ENCODE measurements at places on chromosomes 2 and 18. TPM values are rescaled to one million over a fixed set of nuclear protein-coding genes. Genes with fewer than 3 reads are reported as not detected.

The GAL3ST2 gene
- not detected for total RNA-seq

The DNAH7 gene
- not detected for total RNA-seq

The CCDC141 gene
- 12.5 TPM for total RNA-seq

The GALNT13 gene
- total RNA-seq = not detected

The TXNDC2 gene
- total RNA-seq = not detected

The MPV17 gene
- total RNA-seq = 97.6 TPM

The CDCA7 gene
- 89.0 TPM for total RNA-seq

The MRO gene
- not detected for total RNA-seq

DNA sequence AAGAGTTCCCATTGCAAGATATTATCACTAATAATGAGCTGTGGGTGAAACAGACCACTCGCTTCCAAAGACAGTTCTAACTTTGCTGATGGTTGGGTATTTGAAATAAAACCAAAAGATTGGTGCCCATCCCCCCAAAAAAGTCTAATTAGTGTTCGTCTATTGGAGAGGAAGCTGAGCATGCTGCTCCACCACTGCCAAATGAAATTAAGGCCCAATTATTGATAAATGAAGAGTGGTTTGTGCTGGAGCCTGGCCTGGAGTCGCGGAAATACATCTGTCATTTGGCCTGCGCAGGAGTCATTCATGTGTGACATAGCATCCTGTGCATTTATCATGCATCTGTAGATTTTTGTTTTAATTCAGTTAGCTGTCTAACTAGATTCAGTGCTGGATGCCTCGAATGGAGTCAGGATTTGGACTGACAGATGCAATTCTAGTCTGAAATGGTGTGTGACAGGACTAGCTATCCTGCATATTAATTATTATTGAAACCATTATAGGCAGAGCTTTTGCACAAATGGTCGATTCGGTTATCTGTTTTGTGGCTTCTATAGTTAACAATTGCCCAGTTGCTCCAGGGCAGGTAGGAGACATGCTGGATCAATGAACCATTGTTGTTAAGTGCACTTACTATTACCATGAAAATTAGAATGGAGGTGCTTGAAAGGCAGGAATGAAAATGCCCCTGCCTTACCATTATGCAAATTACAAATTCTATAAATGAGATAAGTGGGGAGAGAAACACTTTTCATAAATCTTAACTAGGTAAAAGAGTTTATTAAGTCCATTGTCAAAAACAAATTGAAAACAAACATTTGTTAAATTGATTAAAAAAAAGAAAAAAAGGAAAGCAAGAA, 450.4 kb upstream of the TCF4 start:
- no peaks in the 10 kb centered on the region for H3K4me1 ChIP-seq
- H3K4me3 ChIP-seq = no peak overlapping the region
- no peaks in the 10 kb centered on the region for H3K36me3 ChIP-seq
- H3K27ac ChIP-seq = no peak overlapping the region
- no peak for DNase-seq

GRCh38 chr2:61172671-61173070, 10.7 kb downstream of the C2orf74 start:
- no peak for DNase-seq
- H3K27ac ChIP-seq = no peak overlapping the region

- no peak overlapping the region for H3K27ac ChIP-seq
- no peak for DNase-seq
- no peak overlapping the region for H3K4me3 ChIP-seq
- H3K27me3 ChIP-seq = peaks cover 4% of the 10 kb centered on the region
These were observed 15.3 kb downstream of the CROCC2 start for GRCh38 chr2:240921311-240921994.

GRCh38 chr2:127014224-127014623, 92.7 kb downstream of the BIN1 start:
- no peak for DNase-seq
- H3K27me3 ChIP-seq = peaks cover 43% of the 10 kb centered on the region
- no peak overlapping the region for H3K27ac ChIP-seq
- H3K36me3 ChIP-seq = no peaks in the 10 kb centered on the region
- no peak overlapping the region for H3K4me3 ChIP-seq

DNA sequence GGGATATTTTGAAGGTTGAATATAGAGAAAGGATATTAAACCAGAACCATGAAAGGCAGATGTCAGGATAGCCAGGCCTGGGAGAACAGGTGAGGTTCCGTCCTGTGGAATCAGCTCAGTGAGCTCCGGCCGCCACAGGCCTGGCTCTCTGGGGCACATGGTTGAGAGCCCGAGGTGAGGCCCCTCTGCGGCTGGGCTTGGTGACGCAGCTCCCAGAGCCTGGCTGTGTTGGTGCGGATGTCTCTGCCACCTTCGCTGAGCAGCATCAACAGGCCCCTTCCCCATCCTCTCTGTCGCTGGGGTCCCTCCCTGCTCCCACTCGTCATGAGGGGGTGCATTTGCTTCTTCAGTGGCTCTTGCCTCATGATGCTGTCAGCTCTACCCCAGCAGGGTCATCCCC, 70.7 kb upstream of the PXDN start:
- H3K27ac ChIP-seq = no peak overlapping the region
- H3K4me3 ChIP-seq = no peak overlapping the region
- no peak for DNase-seq
- H3K27me3 ChIP-seq = no peaks in the 10 kb centered on the region
- H3K36me3 ChIP-seq = no peaks in the 10 kb centered on the region

DNA sequence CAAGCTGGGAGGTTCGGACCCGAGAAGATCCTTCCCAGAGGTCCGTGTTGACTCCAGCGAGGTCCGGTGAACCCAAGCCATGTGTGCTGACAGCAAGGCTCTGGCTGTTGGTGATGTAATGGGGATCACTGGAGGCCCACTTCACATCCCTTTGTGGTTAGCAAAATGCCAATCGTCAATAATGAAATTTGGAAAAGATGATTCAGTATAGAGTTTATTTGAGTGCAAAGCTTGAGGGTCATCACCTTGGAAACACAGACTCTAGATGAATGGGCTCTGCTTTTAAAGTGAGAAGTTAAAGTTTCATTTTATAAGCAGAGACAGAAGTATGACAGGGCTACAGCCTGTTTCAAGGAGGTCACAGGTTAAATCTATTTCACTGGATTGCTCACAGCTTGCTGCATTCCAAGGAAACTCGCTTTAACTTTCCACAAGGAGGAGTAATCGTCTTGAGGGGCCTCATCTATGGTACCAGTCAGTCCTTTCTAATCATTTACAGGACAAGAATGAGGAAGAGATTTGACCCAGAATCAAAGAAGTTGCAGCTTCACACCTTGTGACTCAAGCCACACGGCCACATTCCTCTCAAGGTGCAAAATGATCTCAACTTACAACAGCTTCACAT, 140.5 kb downstream of the TPO start:
- H3K36me3 ChIP-seq = no peaks in the 10 kb centered on the region
- H3K4me1 ChIP-seq = peaks cover 2% of the 10 kb centered on the region
- H3K4me3 ChIP-seq = no peak overlapping the region
- H3K27me3 ChIP-seq = no peaks in the 10 kb centered on the region
- no peak overlapping the region for H3K27ac ChIP-seq
- no peak for DNase-seq

DNA sequence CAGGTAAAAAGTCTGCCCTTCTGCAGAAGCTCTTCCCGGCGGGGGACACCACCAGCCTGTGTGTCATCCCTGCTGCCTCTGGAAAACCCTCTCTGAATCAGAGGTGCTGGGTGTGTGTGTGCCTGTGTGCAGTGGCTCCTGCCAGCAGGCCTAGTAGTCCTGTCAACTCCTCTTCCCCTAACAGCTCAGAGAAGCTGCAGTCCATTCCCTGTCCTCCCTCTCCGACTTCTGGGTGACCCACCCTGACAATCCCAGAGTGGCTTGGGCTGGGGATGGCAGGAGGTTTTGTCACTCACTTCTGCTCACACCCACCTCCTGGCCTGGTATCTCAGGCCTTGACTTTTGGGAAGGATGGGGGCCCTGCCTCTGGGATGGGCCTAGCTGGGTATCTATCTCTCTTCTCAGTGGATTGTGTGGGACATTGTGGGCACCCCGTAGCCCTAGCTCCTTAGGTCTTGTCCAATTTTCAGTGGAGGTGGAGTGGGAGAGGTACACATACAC, 2.3 kb downstream of the WNT10A start:
- no peak overlapping the region for H3K4me3 ChIP-seq
- no peaks in the 10 kb centered on the region for H3K36me3 ChIP-seq
- peaks cover 15% of the 10 kb centered on the region for H3K4me1 ChIP-seq
- DNase-seq = no peak
- H3K27me3 ChIP-seq = peaks cover 69% of the 10 kb centered on the region

DNA sequence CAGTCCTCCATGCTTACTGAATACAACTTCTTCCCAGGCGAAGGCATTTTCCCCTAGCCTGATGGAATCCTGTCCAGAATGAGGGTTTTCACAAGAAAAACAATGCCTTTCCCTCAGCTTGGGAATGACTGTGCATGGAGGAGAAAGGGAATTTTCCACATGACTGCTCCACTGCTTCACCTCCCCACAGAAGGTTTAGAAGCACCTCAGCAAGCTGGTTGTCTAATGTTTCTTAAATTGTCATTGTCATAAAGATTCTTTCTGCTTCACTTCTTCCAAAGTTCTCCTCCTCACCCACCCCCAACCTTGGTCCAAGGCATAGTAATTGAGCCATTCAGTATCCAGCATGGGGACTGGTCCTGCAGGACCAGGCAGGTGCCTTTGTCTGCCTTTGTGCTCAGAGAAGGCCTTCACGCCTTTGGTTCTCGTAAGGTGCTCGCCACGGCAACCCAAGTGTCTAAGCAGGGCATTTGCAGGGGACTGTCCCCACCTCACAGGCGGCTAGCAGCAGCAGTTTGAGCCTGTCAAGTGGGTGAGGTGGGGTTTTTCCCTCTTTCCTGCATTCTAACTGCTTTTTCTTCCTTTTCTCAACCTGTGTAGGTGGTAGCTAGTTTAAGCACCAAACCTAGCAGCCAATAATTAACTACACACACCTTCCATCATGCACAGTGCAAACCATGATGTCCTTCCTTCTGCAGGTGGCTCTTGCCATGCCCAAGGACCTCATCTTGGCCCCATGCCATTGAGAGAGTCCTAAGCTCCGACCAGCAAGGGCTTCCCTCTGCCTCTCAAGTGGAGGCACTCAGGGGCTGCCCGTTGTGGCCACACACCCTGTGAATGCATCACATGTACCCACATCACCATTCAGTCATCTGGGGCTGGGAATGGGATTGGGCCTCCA, 65.7 kb upstream of the BCL2L11 start:
- peaks cover 22% of the 10 kb centered on the region for H3K4me1 ChIP-seq
- no peak for DNase-seq
- H3K27me3 ChIP-seq = peaks cover 57% of the 10 kb centered on the region
- no peak overlapping the region for H3K4me3 ChIP-seq

DNA sequence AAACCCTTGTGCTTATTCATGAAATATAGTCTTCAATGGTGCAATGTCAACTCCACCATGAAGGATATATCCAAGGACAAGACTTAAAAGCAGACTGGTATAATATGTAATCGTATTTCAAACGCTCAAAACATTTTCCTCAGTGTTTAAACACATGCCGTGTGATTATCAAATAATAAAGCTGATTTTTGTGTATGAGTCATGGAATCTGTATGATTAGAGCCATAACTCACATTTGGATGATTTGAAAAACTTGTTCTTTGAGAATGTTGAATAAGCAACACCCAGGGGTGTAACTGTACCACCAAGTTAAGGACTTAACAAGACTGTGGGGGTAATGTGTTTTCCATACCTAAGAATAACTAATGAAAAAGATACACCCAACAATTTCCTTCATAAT, 215.3 kb downstream of the STK39 start:
- peaks cover 16% of the 10 kb centered on the region for H3K36me3 ChIP-seq
- H3K27me3 ChIP-seq = no peaks in the 10 kb centered on the region
- H3K4me1 ChIP-seq = peaks cover 12% of the 10 kb centered on the region
- no peak overlapping the region for H3K4me3 ChIP-seq
- H3K27ac ChIP-seq = no peak overlapping the region
- DNase-seq = no peak

DNA sequence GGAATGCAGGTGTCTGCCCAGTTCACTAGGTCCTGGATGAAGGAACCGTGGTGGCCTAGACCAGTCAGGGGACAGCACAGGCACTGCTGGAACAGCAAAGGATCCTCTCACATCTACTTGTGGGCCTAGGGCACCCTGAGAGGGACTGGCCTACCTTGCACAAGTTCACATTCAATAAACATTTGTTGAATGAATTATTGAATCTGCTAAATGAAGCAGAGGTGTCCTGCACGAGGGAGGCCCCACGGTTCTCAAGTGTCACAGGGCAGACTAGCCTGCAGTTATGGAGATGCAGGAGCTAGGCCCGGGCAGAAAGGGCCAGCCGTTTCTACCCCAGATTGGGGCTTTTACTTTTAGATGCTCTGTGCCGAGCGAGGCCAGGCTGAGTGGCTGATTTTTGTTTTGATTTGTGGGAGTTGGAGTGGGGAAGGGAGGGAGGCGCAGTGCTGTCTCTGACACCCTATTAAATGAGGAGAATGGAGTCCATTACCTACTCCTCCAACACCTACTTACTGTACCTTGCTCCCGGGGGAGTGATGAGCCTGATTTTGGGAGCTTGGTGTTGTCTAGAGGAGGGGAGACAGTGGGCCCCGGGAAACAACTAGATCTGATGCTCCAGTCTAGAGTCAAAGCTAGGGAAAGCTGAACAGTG, 18.4 kb downstream of the SH2D6 start:
- H3K27me3 ChIP-seq = no peaks in the 10 kb centered on the region
- no peak for DNase-seq
- H3K4me3 ChIP-seq = peak overlapping the region; percentile 48
- H3K27ac ChIP-seq = peak overlapping the region; percentile 76
- no peaks in the 10 kb centered on the region for H3K36me3 ChIP-seq

GRCh38 chr18:8938817-8939216, 163.7 kb upstream of the NDUFV2 start:
- no peak overlapping the region for H3K27ac ChIP-seq
- no peaks in the 10 kb centered on the region for H3K36me3 ChIP-seq
- H3K4me1 ChIP-seq = no peaks in the 10 kb centered on the region
- DNase-seq = no peak

GRCh38 chr18:45890606-45891005, 65.1 kb downstream of the SIGLEC15 start:
- H3K36me3 ChIP-seq = peaks cover 13% of the 10 kb centered on the region
- H3K4me1 ChIP-seq = peaks cover 3% of the 10 kb centered on the region
- H3K27ac ChIP-seq = no peak overlapping the region

DNA sequence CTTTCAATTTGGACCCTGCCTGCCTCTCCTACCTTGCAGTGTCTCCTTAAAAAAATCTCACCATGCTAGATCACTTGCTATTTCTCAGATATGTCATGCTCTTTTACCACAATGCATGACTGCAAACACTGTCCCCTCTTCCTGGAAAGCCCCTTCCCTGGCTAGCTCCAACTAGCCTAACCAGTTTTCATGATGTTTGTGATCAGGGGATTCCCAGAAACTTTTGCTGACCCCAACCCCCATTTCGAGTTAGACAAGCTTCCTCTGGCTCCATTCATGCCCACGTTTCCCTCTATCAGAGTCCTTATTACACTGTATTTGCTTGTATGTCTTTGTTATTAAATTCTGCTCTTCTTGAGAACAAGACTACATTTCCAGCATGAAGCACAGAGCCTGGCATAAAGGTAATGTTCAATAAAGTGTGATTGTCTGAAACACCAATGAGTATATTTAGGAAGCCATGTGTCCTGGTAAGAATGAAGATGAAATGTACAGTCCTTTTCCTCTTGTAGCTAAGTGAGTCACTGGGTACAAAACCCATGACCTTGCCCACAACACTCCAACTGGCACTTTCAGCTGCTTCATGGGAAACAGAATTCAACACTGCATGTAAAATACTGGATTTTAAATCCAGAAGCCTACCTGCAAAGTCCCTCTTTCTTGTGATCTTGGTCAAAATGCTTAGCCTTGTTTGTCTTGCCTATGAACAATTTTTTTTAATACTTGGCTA, 62.0 kb upstream of the ATL2 start:
- H3K36me3 ChIP-seq = no peaks in the 10 kb centered on the region
- peaks cover 28% of the 10 kb centered on the region for H3K27me3 ChIP-seq
- no peak overlapping the region for H3K4me3 ChIP-seq
- no peak overlapping the region for H3K27ac ChIP-seq
- H3K4me1 ChIP-seq = peaks cover 10% of the 10 kb centered on the region
